Stimulated activated CD4-positive, alpha-beta T cell treated with anti-CD3 and anti-CD28 coated beads, Interleukin-1b, Interleukin-23, amount 100 ng/mL, for 1 hour (primary cell): ENCODE measurements at places on chromosomes 7 and 10.

GRCh38 chr7:66667023-66667728 is 38.5 kb downstream of the KCTD7 start:
- no peak for DNase-seq

GRCh38 chr10:129319934-129320333 is 147.1 kb upstream of the MGMT start:
- DNase-seq = no peak

DNA sequence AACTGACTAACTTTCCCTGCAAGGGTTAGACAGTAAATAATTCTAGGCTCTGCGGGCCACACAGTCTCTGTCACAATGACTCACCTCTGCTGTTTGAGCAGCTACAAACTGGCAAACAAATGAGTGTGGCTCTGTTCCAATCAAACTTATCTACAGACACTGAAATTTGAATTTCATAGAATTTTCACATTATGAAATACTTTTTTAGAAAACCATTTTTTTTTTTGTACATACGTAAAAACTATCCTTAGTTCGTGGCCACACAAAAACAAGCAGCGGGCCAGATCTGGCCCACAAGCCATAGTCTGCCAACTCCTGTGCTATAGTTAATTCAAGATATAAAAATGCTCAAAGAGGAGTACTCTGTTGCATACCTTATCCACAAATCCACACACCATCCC is 32.6 kb downstream of the PIP4K2A start:
- DNase-seq = no peak

DNA sequence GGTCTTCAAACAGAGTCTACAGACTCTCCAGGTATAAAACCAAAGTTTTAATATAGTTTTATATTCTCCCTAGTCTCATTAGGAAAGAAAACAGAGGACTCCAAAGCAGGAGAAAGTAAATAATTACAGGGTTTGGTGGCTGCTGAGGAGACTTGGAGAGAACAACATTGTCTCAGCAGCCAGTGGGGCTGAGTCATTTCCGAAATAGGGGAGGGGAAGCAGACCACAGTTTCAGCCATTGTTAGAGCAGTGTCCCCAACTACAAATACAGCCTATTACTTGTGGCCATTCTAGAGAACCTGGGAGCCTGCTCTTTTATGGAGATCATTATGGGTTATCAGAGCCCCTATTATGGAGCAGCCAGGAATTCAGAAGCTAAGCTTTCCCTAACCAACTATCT is 44.2 kb upstream of the A1CF start:
- DNase-seq = no peak

DNA sequence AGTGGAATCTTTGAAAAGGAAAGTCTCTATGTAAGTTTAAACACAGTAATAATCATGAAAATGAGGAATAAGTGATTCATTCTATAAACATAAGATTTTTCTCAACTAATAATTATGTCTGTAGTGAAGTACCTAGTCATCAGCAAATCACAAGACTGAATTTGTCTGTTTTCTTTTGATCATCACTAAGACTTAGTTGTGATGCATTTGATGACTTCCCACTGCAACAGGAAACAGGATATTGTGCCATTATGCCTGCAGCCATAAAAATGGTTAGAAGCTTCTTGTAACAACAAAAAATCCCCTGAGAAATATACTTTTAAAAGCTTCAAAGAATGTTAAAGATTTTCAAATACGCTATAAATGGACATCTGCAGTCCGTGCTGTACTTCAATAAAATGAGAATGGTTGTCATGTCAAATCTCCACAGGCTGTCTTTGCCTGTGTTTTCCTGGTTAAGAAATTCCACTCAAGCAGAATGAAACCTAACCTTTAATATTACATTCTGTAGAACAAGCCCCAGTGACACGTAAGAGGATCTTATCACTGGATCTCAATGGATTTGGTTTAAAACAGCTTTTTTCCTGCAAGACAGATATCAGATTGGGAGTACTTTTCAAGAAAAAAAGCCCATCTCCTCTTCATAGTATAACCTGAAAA is 1262.3 kb upstream of the PHF14 start:
- no peak for DNase-seq

DNA sequence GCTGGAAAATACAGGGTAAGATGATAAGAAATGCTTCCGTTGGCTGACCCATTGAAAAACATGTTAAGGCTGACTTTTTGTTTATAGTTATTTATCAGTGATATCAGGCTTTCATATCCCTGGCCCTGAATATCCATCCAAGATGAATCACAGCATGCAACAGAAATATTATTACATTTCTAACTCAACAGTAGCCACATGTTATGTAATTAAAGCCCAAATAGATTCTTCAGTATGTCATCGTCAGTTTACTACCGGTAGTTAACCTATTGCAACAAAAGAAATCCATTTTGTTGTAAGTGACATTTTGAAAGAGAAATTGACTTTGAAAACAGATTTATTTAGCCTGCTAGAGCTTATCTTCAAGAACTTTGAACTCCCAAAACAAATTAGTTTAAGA is 354.1 kb upstream of the CELF2 start:
- DNase-seq = no peak

GRCh38 chr10:6979371-6979770 is 399.3 kb upstream of the PRKCQ start:
- DNase-seq = no peak

- no peak for DNase-seq
Measured at GRCh38 chr7:102415685-102416225, 17.6 kb upstream of the ORAI2 start.

DNA sequence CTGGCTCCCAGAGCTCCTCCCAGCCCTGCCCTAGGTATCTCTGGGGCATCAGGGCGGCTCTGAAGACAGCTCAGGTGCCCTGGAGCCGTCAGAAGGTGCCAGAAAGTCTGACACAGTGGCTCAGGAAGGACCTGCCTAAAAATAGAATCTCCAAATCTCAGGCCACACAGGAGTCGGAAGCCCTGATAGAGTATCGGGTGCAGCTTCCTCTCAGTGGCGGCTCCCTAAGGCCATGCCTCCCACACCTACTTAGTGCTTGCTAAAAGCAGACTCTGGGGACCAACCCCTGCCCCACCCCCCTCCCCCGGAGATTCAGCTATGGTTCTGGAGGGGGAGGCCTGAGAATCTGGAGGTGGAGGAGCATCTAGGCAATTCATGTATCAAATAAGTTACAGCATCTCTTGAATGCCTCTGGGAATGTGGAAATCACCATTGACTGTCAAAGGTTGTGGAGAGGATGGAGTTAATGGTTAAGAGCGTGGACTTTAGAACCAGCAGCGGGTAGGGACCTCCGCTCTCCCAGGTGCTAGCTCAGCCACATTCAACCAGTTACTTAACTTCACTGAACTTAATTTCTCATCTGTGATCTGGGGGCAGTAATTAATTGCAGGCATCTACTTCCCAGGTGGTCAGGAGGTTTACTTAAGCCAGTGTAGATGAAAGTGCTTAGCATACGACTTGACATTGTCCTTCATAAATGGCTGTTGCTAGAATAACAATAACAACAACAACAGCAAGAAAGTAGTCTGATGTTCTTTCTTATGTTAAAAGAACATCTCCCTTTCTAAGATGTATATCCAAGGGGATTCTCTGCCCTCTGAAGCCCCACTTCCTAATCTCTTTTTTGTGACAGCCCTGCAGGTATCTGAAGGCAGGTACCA is 38.6 kb upstream of the MXI1 start:
- DNase-seq = no peak

- no peak for DNase-seq
Measured at GRCh38 chr10:78464856-78465267, 431.2 kb downstream of the RPS24 start.

- DNase-seq = no peak
Measured at GRCh38 chr7:137953665-137954470, 48.0 kb downstream of the CREB3L2 start.

DNA sequence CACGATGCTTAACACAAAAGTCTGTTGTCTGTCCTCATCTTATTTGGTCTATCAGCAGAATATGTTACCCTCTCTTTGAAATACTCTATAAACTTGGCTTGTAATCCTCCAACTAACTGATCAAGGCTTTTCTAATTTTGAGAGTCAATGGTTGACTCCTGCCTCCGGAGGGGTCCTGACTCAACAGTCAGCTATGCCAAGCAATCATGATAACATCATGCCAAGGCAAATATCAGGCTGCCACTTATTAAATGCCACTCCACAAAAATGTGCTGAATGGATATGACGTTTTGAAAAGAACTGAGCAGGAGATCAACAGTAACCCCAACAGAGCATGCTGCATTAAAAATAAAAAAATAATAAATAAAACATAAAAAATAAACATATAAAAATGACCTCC is 116.1 kb downstream of the PARD3 start:
- DNase-seq = no peak

DNA sequence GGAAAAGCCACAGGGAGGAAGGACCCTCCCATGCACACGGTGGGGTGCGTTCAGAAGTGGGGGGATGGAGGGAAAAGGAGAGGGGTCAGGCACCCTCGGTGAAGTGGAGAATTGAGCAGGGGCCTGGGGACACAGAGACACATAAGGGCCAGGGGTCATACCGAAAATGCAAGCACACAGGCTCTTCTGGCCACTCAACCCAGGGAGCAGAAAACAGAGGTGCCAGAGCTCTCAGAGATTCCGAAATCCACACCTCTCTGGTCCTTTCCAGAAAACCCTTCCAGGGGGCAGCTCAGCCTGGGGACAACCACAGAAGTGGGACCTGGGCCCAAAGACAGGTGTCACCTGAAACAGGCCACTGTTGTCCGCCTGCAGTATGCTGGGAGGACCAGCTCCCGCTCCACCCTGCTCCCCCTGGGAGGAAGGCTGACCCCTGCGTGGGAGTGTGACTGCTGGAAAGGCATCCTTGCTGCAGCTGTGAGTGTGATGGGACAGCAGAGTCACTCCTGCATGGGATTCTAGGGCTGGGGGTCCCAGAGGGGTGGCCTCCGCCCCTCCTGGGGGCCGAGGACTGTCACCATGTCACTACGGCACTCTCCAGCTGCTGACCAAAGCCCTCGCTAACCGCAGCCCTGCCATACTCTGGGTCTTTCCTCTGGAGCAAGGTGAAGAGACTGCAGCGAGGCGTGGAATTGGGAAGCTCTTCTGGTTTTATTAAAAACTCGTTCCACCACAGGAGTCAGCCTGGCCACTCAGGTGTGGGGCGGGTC is 63.1 kb downstream of the TMEM209 start:
- no peak for DNase-seq

DNA sequence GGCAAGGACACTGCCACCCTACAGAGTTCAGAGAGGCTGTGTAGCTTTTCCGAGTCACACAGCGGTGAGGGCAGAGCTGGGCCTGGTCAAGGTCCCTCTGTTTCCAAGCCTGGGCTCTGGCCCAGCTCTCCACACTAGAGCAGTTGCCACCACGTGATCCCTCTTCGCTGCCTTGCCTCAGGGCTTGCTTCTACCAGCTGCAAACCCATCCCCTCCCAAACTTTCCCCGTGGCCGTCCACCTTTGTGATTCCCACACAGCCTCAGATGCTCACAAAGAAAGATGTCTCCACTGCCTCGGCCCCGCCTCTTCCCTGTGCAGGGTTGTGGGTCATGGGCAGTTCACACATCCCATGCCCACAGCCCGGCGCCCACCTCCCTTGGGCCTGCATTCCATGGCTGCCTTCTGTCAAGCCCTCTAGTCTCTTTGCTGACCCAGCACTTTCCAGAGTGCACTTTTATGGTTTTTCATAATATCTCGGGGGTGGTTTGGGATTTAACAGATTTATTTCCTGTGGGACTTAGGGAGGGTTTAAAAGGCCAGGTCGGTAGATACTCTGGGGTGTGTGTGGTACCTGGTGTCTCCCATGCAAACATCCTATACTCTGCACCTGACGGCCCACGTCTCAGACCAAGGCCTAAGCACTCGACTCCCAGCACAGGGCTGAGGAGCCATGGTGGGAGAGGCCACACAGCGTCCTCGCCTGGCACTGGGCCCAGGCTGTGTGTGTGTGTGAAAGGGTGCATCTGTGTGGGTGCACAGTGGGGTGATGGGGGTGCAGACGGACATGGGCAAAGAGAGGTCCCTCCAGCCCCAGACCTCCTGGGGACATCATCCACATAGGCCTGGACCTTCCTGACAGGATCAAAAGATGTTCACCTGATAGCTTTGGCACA is 59.6 kb downstream of the PKD1L1 start:
- DNase-seq = no peak

- DNase-seq = no peak
Measured at GRCh38 chr10:3874990-3875841, 90.2 kb upstream of the KLF6 start.

GRCh38 chr10:12943425-12943824 is 58.1 kb downstream of the CCDC3 start:
- no peak for DNase-seq

DNA sequence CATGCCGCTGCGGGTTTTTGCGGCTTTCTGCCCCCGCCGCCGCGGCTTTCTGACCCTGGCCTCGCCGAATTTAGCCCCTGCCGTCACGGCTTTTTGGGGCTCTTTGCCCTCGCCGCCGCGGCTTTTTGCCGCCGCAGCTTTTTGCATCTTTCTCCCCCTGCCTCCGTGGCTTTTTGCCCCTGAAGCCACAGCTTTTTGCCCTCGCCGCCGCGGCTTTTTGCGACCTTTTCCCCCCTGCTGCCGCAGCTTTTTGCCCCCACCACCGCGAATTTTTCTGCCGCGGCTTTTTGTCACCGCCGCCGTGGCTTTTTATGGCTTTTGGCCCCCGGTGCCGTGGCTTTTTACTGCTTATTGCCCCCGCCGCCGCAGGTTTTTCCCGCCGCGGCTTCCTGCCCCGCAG is 636.5 kb downstream of the ZNF716 start:
- no peak for DNase-seq

DNA sequence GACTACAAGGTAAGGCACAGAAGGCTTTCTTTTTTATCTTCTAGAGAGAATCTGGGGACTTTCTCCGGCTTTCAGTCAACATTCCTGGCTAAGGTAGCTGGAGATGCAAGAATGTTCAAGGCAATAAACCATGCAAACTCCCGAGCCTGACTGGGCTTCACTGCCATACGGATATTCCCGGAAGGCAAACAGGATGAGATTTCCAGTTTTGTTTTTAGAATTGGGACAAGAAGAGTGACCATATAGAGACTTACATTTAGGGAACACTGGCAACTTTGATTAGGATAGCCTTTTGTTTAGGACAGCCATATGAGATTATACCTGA is 269 bp downstream of the CALD1 start:
- no peak for DNase-seq

DNA sequence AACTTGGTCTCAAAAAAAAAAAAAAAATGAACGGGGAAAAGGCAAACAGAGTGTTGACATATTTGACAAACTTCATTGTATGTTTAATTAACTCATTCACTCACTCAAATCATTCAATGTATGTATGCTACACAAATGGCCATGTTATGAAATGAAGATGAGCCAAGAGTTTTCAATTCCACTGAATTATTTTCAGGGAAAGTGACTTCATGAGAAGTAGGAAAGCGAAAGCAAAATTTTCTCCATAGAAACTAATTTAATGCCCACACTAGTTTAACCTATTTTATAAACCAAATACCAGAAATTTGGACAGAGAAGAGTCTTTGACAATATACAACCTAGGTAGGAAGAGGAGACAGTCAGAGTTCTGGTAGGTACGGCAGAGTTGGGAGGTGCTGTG is 119.5 kb downstream of the HIPK2 start:
- no peak for DNase-seq

DNA sequence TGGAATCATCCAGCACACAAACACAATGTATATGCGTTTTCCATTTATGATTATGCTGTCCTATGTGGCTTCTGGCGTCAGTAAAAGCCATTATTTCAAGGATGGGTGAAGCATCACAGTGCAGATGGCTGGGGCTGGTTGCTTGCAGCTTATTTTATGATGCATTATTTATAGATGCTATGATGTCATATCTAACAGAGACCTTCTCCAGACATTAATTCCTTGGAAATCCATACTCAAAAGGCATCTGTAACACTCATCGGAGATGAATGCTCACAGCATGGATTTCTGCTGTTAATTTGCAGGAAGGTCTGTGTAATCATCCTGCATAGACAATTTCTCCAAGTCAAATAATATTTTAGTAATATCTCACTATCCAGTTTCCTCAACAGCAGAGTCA is 7.2 kb downstream of the RGS10 start:
- DNase-seq = no peak
